ENCODE measurements at places on chromosomes 3 and 15. TPM values are rescaled to one million over a fixed set of nuclear protein-coding genes. Genes with fewer than 3 reads are reported as not detected.

Gene GOLGB1
- 23.0 TPM for total RNA-seq

Gene IFT122
- 14.5 TPM for total RNA-seq

Gene SERPINI2
- 0.19 TPM for total RNA-seq

Gene ZNF106
- 23.7 TPM for total RNA-seq

Gene SLC22A13
- total RNA-seq, result 0.09 TPM

Gene C3orf80
- 0.05 TPM for total RNA-seq

Gene GNAT1
- 0.05 TPM for total RNA-seq

Gene ZIC1
- total RNA-seq, result not detected

Gene ITGA11
- 0.47 TPM for total RNA-seq

DNA sequence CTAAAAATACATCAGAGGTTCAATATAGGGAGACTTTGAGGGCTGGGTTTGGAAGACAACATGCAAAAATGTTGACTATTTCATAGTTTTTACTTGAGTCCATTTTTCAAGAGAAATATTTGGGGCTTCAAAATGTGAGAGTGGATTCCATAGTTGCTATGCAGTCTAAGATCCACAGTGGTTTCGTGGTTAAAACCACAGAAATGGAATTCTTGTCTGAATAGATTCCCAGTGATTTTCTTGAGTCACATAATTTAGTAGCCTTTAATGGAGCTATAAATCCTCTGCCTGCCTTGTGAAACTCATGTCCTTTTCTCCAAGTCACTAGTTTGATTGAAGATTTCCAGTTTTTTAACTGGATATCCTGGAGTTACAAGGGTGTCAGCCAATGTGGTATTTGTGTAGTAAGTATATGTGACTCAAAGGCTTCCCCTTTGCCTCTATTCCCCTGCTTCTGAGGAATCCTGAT lies 94.7 kb upstream of the RBMS3 start:
- H3K4me1 ChIP-seq, result no peaks in the 10 kb centered on the region
- H3K4me3 ChIP-seq, result no peak overlapping the region
- H3K27me3 ChIP-seq, result no peaks in the 10 kb centered on the region
- no peak overlapping the region for H3K27ac ChIP-seq
- DNase-seq, result no peak
- no peaks in the 10 kb centered on the region for H3K36me3 ChIP-seq

DNA sequence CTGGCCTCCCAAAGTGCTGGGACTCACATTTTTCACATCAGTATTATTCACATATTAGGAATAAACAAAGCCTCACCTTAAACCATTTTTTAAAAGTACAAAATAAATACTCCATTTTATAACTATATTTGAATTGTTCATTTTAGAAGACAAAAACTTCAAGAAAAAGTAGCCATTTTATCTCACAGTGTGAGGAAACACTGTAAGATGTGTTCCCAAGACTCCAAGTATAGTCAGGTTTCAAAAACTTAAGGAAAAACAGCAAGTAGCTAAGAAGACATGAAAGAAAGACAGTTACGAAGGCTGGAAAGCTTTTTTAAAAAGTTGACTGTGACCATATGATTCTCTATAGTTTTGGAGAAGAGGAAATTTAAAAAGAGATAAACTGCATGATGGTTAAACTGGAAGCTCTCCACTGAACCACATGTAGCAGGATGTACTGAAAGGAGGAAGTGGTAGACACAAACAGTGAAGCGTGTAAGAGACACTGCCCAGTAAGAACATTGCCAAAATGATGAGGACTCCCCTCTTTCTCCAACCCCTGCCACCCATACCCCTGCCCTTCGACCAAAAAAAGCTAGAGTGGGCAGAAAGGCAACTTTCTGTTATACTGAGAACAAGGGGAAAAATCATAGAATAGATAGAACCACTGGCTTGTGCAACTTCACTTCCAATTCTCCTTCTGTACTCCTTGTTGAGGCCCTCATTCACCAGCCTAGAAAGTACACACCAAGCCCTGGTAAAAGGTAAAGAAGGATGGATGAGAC lies 6.2 kb upstream of the TMF1 start:
- H3K36me3 ChIP-seq, result peaks cover 27% of the 10 kb centered on the region
- H3K27me3 ChIP-seq, result no peaks in the 10 kb centered on the region

DNA sequence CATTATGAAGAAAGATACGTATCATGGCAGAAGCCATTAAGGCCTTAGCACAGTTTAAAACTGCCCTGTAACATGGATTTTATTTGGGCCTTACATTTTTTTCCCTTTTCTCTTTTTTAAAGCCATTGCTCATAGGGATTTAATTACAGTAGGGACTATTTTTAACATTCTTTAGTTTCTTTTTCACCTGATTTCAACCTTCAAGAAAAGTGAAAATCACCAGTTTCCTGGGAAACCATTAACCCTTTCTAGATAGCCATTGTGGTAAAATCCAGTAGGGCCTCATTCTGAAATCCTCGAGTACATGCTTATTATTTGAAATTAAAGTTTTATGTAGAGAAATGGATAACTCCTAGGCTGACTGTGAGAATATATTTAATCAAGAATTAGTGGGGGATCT lies 3.1 kb downstream of the SPRED1 start:
- no peak overlapping the region for H3K27ac ChIP-seq
- H3K4me1 ChIP-seq, result peaks cover 3% of the 10 kb centered on the region
- no peak for DNase-seq
- H3K27me3 ChIP-seq, result peaks cover 40% of the 10 kb centered on the region

DNA sequence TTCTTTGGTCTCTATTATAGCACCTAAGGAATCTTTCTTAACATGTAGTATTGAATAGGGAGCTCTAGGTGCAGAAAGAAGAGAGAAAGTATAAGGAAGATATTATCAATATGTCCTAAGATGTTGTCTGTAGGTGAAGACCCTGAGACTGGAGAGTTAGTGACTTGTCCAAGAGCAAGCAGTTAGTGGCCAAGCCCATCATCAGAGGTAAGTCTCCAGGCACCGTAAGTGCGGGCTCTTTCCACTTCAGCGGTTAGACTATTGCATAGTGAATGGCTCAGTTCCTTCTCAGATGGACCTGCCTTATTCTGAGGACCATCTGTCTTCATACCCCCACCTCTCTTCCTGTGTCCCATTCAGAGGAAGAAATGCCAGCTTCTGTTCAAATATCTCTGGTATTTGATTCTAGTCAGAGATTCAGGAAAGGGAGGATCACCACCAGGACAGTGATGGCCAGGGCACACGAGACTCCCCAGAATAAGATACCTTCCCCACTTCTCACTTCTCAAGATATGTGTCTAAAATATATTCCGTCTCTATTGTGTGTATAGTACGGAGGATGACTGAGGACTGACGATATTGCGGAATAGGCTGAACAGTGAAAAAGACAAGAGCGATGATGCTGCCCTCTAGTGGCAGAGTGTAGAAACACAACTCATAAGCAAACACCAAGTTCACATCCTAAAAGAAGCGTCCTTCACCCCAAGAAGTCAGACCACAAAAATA lies 19.1 kb upstream of the ADGRG7 start:
- H3K4me3 ChIP-seq, result no peak overlapping the region
- H3K36me3 ChIP-seq, result no peaks in the 10 kb centered on the region
- DNase-seq, result peak; percentile 60
- no peak overlapping the region for H3K27ac ChIP-seq
- no peaks in the 10 kb centered on the region for H3K27me3 ChIP-seq

DNA sequence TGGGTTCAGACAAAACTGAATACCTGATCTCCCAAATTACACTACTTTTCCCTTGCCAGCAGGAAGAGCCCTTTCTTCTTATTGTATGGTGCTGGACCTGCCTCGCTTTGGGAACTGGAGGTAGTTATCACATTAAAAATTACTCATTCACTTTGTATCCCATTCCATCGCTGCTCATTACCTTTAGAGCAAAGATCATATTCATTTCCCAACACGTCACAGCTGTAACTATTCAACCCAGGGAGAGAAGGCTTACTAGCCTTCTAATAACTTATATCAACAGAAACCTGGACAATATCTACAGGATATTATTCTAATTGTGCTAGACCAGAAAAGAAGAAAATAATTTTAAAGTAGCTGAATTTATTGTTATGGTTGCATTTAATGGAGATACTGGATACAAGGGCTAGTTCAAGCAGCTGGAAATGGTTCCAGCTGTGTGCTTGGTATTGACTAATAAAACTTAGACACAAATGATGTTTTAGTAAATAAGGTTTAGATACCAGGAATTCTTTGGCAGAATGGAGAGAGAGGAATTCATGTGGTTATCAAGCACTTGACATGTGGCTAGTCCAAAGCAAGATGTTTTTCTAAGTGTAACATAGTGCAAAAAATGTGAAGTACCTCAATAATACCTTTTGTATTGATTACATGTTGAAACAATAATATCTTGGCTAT lies 656.3 kb downstream of the ROBO1 start:
- no peak overlapping the region for H3K27ac ChIP-seq
- no peaks in the 10 kb centered on the region for H3K27me3 ChIP-seq
- H3K4me1 ChIP-seq, result no peaks in the 10 kb centered on the region
- no peak for DNase-seq
- H3K36me3 ChIP-seq, result no peaks in the 10 kb centered on the region
- no peak overlapping the region for H3K4me3 ChIP-seq

- peaks cover 10% of the 10 kb centered on the region for H3K4me1 ChIP-seq
- H3K36me3 ChIP-seq, result peaks cover 19% of the 10 kb centered on the region
- H3K27ac ChIP-seq, result no peak overlapping the region
- no peak for DNase-seq
- H3K27me3 ChIP-seq, result no peaks in the 10 kb centered on the region
- no peak overlapping the region for H3K4me3 ChIP-seq
Measured at GRCh38 chr3:152299249-152299976, 30.7 kb downstream of the MBNL1 start.

- no peaks in the 10 kb centered on the region for H3K36me3 ChIP-seq
- no peak overlapping the region for H3K4me3 ChIP-seq
- no peak for DNase-seq
- H3K27me3 ChIP-seq, result no peaks in the 10 kb centered on the region
- no peak overlapping the region for H3K27ac ChIP-seq
Measured at GRCh38 chr3:106245400-106245799, 376.6 kb upstream of the CBLB start.

DNA sequence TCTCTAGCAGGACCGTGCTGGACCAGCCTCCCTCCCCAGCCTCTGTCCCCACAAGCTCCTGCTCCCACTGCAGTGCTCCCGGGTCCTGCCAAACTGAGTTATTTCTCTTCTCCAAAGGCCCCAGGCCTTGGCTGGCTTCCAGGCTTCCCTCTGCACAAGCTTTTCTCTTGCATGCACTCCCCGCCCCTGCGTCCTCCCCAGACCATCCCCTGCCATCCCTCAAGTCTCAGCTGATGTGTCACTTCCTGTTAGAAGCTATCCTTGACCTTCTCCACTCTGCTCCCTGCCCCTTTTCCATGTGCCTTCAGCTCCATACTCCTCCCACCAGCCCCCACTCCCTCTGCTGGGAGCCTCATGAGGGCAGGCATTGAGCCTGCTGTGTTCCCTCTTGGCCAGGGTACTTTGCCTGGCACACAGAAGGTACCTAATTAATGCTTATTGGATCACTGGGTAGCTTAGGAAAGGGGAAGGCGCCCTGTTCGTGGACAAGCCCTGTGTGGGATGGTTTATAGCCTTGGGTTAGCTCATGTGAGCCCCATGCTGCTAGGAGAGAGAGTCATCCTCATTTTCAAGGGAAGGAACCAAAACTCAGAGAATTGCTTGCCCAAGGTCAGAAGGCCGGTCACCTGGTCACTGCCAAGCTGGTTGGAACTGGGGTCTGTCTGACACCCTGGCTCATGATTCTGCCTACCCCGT lies 56.4 kb downstream of the FEM1B start:
- no peaks in the 10 kb centered on the region for H3K36me3 ChIP-seq
- peaks cover 4% of the 10 kb centered on the region for H3K4me1 ChIP-seq
- DNase-seq, result no peak
- H3K27me3 ChIP-seq, result no peaks in the 10 kb centered on the region
- no peak overlapping the region for H3K4me3 ChIP-seq
- no peak overlapping the region for H3K27ac ChIP-seq

DNA sequence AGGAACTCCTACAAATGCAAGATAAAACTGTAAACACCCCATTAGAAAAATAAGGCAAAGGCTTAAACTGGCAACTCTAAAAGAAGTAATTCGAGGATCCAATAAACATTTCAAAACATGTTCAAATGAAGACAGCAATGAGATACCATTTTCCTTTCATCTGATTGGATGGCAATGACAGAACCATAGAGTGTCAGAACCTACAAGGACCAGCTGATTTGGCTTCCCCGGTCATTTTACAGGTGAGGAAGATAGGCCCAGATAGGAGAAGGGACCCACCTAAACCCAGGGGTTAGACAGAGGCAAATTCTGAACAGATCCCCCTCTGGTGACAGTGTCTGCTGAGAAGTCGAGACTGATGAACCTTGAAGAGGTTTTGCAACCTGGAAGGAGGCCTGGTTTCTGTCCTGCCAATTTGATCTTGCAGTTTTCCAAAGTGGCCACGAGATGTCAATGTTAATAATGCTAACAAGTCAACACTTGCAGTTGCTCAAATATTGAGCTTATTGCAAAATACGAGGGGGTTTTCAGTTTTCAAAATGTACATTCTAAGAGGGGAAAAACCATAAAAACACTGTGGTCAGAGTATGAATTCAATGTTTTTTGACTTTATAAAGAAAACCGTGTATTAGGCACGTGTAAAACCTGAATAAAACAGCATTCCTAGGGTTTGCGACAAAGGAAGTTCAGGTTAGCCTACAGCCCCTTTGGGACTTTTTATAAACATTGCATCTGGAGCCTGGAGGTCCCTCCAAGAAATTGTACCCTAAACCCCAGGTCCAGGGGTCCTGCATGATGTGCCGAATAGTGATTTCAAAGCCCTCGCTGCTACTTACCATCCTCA lies 21.5 kb downstream of the CFAP161 start:
- H3K4me1 ChIP-seq, result no peaks in the 10 kb centered on the region
- DNase-seq, result no peak
- H3K27ac ChIP-seq, result no peak overlapping the region
- H3K4me3 ChIP-seq, result no peak overlapping the region
- H3K36me3 ChIP-seq, result no peaks in the 10 kb centered on the region
- peaks cover 2% of the 10 kb centered on the region for H3K27me3 ChIP-seq

DNA sequence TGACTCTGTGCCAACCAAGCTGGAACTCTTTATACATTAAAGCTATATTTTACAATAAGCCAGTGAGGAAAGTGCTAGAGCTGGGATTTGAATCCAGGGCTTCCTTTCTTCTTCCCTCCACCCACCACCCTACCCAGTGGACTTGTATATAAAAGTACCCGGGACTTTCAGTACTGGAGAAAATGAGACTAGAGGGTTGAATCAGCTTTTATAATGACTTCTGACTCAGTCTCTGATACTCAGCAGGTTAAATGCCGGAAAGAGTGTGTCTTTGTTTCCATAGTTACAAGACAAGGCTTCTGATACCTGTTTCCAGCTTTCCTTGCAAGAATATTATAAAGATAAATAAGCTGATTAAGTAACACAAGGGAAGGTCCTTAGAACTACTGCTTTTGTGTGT lies 80.9 kb downstream of the FRMD4B start:
- no peak for DNase-seq
- no peak overlapping the region for H3K4me3 ChIP-seq
- no peak overlapping the region for H3K27ac ChIP-seq
- no peaks in the 10 kb centered on the region for H3K4me1 ChIP-seq
- no peaks in the 10 kb centered on the region for H3K27me3 ChIP-seq

Measured in thymus (tissue), 14 donors.